Spleen (tissue), 13 donors: ENCODE measurements at places on chromosomes 12 and 14. TPM values are rescaled to one million over a fixed set of nuclear protein-coding genes. Genes with fewer than 3 reads are reported as not detected.

Gene NTN4
- polyA plus RNA-seq, result 22.9 TPM

DNA sequence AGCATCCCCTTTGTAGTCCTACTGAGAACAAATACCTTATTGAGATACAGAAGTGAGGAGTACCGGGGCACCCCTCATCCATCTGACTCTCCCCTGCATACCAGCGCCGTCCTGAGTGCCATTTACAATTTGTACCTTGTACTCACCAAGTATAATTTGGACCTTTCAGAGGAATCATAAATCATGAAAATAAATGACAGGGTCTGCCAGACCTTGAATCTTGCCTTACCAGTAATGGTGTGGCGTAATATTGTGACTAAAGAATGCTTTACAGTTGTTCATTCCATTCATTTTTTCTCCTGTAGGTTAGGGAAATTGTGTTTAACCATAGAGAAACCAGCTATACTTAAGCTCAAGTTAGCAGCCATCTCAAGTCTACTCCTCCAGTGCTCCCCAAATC, 243.7 kb upstream of the RGS6 start:
- no peak for DNase-seq

GRCh38 chr12:45049912-45050750, 768 bp downstream of the DBX2 start:
- DNase-seq, result no peak

GRCh38 chr14:36362648-36363047, 42.2 kb upstream of the MBIP start:
- no peak for DNase-seq

DNA sequence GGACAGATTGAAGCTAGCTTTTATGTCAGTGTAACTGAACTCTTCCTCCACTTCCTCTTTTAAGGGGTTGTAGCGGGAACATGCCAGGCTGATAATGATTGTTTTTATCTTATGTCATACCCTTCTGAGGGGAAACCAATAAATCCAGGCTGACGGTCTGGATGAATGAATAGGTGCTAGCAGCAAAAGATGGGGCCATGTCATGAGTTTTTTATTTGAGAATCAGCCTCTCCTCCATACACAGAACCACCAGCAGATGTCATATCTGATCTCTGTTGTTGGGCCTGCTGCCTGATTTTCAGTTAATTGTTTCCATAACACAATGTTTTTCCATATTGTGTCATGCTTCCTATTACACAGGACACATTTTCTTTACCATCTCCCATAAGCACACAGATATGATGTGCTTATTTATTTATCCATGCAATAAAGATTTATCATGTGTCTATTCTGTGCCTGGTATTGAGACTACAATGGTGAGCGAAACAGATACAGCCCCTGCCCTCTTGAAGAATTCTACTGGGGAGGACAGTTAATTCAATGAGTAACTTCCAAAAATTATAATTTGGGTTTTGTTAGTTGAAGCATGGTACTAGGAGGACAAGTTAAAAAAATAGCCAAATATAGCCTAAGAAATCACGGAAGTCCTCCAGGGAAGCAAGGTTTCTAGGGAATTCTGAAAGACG, 33.6 kb upstream of the CRY1 start:
- no peak for DNase-seq

DNA sequence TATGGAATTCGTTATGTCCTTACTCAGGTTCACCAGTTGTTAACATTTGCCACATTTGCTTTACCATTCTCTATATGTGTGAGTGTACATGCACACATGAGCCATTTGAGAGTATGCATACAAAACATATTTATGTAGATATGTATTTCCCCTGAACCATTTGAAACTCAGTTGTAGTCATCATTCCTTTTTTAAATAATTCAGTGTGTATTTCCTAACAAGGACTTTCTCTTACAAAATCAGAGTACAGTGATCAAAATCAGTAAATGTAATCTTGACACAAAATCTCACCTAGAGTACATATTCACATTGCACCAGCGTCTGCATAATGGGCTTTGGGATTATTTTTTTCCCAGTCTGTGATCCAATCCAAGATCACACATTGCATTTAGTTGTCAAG, 384.9 kb downstream of the DIO2 start:
- no peak for DNase-seq
